ENCODE measurements at places on chromosomes 2 and 18.

GRCh38 chr2:216837740-216838139, 22.1 kb downstream of the TNP1 start:
- DNase-seq, result no peak

DNA sequence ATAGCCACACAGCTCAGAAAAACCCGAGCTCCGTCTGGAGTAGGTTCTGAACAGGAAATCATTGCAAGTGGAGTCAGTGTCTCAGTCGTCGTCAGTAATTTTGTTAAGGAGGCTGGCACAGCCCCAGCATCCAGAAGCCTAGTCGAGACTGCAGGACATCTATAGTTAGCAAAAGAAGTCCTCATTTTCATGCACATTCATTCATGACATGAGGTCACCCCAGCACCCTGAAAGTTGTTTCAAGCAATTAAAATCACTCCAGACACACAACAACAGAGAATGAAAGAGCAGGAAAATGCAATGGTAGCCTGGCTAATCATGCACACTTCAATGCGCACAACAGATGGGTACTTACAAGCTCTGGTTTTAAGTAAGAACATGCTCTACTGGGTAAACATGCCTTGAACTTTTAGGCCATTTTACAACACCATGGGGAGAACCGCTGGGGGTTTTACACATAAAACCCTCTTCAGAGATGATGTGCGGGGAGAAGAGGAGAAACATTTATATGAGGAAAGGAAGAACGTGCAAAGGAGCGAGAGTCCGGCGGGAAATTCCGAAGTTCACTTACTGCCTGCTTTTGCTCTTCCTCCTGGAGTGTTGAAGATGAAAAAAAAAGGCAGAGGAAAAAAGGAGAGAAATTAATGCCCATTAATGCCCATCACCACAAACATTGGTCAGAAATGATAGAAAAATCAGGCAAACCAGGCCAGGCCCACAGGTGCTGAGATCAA, 77.4 kb upstream of the DNMT3A start:
- no peak for DNase-seq

DNA sequence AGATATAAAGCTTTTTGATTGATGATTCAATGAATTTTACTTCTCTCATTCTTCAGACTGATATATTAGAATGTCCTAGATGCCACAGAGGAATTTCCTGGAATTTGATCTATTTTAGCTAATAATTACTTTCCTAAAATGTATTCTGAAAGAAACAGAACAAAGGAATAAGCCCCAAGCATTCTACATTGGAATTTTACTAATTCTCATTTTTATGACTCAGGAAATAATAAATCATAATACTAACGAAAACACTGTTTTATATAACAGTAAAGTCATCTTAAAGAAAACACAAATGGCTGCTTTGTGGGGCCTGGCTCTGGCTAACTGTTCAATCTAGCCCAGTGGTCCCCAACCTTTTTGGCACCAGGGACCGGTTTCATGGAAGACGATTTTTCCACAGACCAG, 68.6 kb upstream of the LPIN2 start:
- DNase-seq, result no peak

- peak; percentile 7 for DNase-seq
These were observed 122.6 kb upstream of the SPRED2 start for GRCh38 chr2:65554765-65555591.

GRCh38 chr2:178082408-178083045, 9.9 kb upstream of the PDE11A start:
- no peak for DNase-seq

DNA sequence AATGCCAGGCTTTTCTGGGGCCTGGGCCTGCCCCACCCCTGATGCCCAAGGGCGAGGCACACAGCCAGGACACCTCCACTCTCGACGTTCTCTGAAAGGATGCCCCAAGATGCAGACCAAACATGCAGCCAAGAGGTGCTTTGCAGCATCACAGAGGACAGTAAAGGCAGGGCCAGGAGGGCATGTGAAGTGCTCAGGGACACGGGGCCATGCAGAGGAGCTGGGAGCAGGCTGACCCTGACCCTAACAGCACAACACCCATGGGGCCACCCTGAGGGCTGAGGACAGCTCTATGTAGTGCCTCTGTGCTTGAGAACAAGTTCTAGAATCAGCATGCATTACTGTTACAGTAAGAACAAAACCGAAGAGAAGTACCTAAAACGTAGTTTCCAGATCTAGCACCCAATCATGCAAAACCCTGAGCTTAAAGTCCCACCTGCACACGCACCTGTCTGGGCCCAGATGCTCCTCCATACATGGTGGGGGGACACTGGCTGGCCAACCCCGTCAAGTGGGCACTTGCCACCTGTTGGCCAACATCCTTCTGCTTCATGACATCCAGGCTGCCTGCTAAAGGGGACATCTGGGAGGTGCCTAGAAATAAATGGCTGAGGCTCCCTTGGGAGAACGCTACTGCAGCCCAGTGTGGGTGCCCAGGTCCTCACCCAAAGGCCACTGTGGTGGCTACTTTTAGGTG, 15.4 kb downstream of the HS6ST1 start:
- no peak for DNase-seq

DNA sequence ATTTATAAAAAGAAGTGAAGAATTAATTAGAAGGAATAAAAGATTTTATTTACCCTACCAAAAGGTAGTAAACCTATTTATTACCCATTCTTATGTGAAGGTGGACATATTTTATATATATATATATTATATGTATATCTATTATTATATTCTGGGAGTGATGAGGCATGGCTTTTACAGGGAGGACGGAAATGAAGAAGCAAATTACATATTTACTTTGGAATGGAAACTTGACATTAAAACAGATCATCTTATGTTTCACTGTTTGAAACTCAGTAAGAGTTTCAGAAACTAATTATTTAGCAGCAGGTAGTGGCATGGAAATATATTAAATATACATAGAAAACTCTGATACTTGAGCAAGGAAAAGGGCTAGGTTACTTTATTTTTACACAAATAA, 143.4 kb downstream of the LCLAT1 start:
- no peak for DNase-seq

GRCh38 chr2:233680361-233681045, 1.2 kb upstream of the UGT1A7 start:
- no peak for DNase-seq

DNA sequence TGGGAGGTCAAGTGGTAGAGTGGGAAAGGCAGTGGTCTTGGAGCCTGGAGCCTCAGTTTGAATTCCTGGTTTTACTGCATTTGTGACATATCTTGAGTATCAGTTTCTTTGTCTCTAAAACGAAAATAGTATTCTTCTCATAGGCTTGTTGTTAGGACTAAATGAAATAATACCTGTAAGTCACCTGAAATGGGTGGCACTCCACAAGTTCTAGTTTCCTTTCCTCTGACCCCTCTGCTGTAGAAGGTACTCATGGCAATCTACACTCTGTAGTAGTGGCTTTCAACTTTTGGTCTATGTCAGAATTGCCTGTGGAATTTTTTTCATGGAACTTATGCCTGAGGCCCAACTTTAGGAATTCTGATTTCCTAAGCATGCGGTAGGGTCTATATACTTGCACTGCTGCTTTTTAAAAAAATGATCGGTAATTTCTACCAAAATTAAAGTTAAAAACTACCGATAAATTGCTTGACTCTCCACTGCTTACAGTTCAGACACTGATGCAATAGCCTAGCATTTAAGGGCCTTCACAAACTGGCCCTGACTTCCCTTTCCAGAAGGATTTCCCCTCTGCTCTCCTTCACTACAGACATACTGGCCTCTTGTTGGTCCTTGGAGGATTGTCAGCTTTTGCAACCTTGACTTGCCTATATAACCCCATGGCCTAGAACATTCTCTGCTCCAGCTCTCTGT, 47.2 kb downstream of the PLEK start:
- DNase-seq, result no peak

DNA sequence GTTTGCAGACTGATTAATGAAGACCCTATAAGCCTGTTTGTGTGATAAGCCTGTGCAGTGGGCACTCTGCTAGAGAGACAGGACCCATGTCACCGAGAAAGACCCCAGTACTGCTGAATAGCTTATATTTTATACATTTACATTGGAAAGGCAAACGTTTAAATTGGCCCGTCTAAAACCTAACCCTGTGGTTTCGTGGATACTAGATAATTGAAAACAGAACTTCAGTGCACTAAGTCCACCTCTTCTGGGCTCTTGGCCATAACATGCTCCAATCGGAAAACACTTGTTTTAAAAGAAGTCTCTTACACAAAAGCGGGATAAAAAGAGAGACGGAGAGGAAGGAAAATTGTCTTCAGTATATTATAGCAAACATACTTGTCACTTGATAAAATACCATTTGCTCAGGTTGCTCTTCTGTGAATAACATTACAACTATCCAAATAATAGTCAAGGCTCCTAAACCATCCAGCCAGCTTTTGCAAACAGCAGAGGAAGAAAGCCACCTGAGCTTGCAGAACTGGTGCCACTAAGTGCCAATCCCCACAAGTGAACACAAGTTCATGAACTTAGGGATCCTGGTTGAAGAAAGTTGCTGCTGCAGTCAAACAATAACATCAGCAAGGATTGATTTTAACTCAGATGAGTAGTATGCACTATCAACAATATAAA, 218.4 kb upstream of the FN1 start:
- no peak for DNase-seq

DNA sequence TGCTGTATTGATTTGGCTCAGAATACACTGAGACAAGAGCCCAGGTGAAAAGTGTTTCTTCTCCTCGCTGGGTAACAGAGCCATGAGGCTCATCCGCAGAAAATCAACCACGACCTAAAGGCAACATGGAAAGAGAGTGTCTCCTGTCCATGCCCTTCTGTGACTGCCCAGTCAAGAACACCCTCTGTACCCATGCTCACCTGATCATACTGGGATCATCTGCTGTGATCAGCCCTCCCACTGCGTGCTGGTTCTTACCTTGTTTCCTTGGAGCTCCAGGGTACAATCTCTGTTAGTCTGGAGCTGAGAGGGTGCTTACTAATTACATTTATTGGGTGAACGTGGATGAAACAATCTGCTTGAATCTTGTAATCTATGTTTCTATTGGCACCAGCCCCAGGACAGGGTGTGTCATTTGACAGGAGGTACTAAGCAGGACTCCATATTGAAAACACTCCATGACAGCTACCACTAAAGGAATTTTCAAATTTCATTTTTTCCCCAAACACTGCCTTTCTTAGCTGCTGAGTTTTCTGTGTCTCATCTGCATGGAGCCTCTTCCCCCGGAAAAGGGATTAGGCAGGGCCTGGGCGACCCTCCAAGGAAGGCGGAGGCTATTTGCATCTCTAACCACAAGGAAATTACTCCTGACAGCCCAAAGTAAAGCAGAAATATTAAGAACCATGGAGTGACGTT, 39.7 kb upstream of the GRP start:
- no peak for DNase-seq

- DNase-seq, result no peak
These were observed 5.9 kb upstream of the XRCC5 start for GRCh38 chr2:216103213-216103612.

- DNase-seq, result no peak
These were observed 48.2 kb upstream of the SH3RF3 start for GRCh38 chr2:109080757-109081156.

GRCh38 chr2:27076323-27076722, 2.1 kb upstream of the EMILIN1 start:
- DNase-seq, result no peak

- DNase-seq, result no peak
These were observed 26.4 kb downstream of the ST3GAL5 start for GRCh38 chr2:85862426-85862825.

DNA sequence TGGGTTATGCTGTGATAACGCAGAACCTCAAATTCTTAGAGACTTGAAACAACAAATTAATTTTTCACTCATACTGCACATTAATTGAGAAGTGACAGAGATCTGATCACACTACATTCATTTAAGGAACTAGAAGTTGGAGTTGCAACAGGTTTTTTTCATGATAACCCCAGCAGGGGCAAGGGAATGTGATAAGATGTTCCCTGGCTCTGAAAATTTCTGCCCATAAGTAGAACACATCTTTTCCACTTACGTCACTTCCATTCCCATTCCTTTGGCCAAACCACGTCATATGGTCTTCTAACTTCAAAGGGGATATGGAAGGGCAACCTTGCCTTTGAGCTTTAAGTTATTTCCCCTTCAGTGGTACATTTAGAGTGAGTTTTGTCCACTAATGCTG, 29.7 kb upstream of the PSME4 start:
- DNase-seq, result no peak

- no peak for DNase-seq
These were observed 257.5 kb upstream of the FN1 start for GRCh38 chr2:215693193-215693998.

DNA sequence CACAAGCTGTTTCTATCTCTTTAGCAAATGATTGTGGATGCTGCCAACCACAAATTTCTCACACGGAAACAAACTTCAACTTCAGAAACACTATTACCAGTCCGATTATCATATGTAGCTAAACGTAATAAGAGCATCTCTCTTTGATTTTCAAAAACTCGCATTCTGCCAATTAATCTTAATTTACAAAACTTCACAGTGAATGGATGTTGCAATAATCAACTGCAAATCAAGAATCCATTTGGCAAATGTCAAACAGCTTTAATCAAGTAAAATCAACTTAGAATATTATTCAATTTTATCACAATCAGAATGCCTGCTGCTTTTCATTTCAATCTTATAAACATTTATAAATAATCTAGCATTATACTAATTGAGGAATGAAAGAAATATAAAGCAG, 54.2 kb downstream of the DTNB start:
- DNase-seq, result no peak

- no peak for DNase-seq
These were observed 10.4 kb downstream of the COBLL1 start for GRCh38 chr2:164831180-164831579.

- DNase-seq, result no peak
These were observed 12.5 kb upstream of the LBH start for GRCh38 chr2:30218814-30219213.

- DNase-seq, result no peak
These were observed 431.3 kb downstream of the TSN start for GRCh38 chr2:122186761-122187222.

DNA sequence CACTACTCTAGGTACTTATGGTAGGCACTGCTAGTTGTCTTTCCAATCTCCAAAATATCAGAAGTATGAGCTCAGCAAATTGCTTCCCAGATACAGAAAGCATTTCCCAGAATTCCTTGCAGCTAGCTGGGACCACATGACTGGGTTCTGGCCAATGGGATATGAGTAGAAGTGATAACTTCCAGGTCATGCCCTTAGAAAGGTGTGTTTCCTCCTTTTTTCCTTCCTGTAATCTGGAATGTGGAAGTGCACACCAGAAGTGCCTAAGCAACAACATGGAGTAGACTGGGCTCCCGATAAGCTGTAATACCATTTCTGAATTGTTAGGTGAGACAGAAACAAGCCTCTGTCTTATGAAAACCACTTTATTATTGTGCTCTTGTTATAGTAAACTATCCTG, 279.8 kb downstream of the ZNF385B start:
- DNase-seq, result no peak

- no peak for DNase-seq
These were observed 12.4 kb downstream of the SUPT7L start for GRCh38 chr2:27651056-27651455.

DNA sequence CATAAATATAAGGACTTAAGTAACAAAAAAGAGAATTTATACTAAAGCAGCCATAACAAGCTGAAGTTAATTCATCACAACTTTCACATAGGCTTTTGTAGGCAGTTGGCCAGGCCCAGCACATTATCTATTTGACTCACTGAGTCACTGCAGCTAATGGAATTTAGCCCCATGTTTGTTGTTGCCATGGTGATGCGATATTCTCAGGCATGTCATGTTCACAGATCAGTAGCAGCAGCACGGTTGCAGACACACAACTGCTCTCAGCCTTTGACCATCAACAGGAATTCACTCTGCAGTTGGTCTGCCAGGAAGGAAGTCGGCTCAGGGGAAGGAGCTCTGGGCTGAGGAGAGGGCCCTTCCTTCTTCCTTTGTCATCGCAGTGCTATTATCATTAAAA, 639.8 kb downstream of the TMEM182 start:
- DNase-seq, result no peak

Data from NCI-H2029 (cell line).